ENCODE measurements at places on chromosomes 7 and 10.

GRCh38 chr7:97694355-97694754, 37.5 kb upstream of the TAC1 start:
- no peak for DNase-seq

DNA sequence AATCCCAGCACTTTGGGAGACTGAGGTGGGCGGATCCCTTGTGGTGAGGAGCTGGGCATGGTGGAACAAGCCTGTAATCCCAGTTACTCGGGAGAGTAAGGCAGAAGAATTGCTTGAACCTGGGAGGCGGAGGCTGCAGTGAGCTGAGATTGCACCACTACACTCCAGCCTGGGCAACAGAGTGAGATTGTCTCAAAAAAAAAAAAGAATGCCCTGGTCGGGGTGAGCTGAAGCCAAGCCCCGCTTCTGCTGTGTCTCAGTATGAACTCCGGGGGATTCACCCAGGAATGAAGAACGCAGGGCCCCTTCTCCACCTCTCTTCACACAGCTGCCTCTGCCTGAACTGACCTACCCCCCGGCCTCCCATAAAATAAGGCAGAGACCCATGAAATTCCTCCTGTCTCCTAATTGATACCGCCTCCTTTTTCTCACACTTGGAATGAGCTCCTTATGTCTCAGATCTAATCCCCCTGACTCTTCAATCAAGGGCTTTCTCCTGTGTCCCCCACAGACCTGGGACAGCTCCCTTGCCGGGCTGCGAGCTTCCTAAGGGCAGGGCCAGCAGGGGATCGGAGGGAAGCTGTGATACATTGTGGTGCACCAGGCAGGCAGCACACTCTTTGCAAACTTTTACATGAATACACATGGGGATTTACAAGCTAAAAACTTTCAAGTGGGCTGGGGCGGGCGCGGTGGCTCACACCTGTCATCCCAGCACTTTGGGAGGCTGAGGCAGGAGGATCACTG, 911 bp upstream of the ZP3 start:
- no peak for DNase-seq

GRCh38 chr7:39172137-39172536, 194.4 kb downstream of the POU6F2 start:
- DNase-seq = no peak

DNA sequence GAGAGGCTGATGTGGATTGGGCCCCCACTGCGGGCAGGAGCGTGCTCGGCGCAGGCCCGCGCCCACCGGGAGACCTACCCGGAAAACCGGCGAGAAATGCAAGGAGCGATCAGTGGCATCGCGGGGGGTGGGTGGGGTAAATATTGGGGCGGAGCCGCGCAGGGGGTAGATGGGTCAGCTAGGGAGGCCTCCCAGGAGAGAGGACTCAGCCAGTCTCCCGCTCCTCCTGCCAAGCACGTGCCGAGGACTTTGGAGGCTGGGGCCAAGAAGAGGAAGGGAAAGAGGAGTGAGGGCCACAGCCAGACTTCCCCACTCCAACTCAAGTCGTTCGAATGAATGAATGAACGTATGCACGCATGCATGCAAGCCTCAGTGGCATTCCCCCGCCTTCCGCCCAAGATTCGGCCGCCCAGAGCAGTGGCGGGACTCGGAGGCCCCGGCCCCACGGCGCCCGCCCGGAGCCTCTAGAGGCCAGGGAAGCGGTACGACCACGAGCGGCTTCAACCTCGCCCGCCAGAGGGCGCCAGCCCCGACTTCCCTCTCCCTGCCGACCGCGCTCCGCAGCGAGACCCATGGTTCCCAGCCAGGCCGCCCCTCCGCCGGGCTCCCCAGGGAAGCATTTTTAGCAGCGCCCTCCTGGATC, 3.6 kb downstream of the NPM3 start:
- DNase-seq = peak; percentile 89

DNA sequence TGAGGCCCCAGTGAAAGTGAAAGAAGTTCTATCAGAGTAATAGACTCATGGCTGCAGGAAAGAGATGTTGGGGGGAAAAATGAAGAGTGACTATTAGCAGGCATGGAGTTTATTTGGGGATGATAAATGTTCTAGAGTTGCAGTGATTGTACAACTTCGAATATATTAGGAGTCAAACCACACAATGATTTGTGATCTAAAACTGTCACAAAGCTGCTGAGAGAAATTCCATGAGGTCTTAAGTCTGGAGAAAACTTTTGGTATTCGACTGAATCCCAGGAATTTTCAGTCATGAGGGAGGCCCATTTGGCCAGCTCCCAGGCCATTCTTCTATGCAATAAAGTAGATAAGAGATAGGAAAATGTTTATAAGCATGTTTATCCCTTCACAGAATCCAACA, 55.9 kb upstream of the UNC5B start:
- DNase-seq = no peak

DNA sequence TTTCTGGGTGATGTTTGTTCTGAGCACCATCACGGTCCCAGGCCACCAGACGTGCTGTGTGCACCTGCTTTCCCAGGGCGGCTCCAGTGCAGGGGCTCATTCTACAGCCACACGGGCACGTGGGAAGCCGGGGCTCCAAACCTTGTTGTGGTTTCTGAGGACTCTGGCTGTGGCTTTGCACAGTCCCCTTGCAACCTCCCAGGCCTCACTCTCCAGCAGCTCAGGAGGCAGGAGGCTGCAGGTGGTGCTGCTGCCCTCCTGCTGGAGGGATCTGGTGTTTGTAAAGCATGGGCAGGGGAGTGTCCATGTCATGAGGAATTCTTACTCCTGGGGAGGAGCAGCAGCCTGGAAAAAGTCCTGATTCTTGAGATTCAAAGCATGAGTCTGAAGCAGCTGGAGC, 54.3 kb downstream of the INSYN2A start:
- peak; percentile 17 for DNase-seq

GRCh38 chr7:50181081-50181480, 88.0 kb upstream of the ZPBP start:
- DNase-seq = no peak

- DNase-seq = no peak
Observed at GRCh38 chr7:12320987-12321647, 82.5 kb downstream of the VWDE start.

GRCh38 chr7:110759069-110759468, 331.9 kb upstream of the LRRN3 start:
- DNase-seq = no peak
